ENCODE measurements at places on chromosomes 7 and 10.

DNA sequence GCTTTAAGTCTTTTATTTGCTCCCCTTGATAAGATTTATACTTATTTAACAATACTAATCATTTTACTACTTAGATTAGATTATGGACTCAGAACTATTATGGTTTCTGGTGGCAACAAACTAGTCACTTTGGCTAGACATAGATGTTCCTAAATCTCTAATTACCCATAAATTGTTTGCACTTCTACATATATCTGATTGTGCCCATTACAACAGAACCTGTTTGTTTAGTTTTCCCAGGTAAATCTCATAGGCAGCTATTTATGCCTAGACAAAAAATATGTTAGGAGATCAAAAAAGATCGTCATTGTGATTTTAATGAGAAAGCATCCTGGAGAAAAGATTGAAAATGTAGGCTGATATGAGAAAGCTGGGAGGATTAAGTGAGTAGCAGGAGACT is 14.4 kb downstream of the UBN2 start:
- no peak for DNase-seq

- DNase-seq, result no peak
These were observed 20.6 kb upstream of the RHOBTB1 start for GRCh38 chr10:60964257-60965235.

DNA sequence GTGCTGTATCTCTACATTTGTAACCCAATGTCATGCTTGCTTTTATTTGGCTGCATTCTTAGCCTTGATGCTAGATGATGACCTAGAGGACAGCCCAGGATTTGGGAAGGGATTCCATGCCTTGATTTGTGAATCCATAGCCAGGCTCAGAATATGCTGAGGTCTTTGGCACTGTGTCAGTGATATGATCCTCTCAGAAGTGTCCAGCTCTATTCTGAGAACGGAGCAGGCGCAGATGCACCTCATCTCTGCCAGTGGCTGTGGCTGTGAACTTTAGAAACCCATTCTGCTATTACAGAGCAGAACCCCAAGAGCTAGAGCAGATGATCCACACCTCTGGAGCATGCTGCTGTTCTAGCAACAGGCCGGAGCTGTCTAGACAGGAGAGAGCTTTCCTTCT is 212.8 kb downstream of the TRIL start:
- no peak for DNase-seq

DNA sequence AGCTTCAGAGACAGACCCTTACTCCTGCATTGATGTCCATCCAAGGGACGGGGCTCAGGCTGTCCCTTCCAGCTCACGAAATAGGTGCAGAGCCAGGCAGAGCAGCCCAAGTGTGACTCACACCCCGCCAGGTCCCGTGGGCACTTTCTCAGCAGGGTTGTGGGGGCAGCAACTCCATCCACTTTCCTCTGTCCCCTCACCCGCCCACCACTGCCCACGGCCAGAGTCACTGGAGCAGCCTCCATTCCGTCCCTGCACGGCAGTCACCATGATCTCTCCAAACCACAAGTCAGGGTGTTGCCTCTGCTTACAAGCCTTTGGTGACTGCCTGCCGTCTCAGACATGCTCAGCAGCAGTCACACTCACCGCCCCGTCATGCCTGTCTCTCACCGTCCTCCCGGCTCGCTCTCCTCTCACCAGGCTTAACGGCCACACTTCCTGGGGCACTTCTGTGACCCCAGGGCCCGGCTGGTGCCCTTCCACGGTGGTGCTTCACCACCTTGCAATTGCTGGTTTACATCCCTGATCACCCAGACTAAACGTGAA is 39.3 kb downstream of the CALML3 start:
- DNase-seq, result no peak

All from NCI-H2081 treated with DMSO at 0.1 percent for 48 hours (cell line).